Effector memory CD8-positive, alpha-beta T cell (primary cell): ENCODE measurements at places on chromosomes 6 and 20.

DNA sequence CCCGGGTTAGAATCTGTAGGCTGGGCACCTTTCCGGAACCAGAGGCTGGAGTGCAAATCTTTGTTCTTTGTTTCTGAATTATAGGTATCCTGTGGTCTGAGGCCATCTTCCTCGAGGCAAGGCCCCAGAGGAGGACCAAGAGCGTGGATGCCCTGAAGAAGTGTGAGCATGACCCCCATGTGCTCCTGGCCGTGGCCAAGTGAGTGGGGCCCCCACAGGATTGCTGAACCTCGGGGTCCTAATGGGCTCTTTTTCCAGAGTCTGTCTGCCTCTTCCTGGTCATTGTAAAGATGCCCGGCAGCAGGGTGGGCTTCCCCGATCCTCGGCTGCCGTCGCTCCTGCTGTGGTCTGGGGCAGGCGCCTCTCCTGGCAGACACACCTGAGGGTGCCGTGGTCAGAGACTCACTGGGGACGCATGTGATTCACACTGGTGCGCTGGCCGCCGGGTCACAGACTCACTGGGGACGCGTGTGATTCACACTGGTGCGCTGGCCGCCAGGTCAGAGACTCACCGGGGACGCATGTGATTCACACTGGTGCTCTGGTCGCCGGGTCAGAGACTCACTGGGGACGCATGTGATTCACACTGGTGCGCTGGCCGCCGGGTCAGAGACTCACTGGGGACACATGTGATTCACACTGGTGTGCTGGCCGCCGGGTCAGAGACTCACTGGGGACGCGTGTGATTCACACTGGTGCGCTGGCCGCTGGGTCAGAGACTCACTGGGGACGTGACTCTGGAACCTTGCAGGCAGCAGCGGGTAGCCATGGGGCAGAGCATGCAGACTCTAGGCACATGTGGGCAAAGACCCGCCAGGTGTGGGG lies 6.5 kb upstream of the C20orf204 start:
- no peak for DNase-seq

DNA sequence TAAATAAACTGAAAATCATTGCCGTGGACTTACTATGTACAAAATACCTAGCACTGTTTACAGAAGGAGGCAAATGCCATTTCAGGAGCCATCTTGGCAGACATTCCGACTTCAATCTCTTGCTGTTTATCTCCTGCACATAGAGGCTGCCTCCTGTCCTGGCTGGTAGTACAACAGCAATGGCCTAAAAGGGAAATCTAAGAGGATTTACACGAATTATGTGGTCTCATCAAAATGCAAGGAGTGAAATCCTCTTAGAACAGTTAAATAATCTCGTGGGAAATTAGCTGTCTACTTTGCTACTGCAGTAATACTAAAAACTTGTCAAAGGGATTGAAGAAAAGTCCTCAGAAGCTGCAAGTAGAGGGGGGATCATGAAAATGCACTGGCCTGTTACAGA lies 82.2 kb upstream of the SLC2A12 start:
- DNase-seq = no peak

DNA sequence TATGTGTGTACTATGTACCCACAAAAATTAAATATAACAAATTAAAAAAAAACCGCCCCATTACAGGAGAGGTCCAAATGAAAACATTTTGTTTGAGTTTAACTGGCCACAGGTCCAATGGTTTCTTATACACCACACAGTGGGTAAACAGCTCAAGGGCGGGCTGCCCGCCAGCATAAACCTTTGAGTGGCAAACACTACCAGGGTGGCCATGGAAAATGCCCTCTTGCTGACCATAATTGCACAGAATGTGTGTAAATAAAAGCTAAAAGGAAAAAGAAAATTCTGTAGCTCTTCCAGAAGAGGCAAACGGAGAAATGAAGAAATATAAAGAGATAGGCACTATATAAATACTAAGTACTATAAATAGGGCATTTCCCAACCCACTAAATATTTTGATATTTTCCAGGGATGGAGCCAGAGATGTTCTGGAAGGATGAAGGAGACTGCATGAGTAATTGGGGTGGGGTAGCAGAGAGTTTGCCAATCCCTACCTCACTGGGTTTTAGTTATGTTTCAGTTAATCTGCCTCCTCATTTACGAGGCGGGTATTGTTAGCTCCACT lies 1.1 kb upstream of the CDC5L start:
- no peak for DNase-seq

- no peak for DNase-seq
Observed at GRCh38 chr20:14924433-14924832, 587.0 kb upstream of the FLRT3 start.

DNA sequence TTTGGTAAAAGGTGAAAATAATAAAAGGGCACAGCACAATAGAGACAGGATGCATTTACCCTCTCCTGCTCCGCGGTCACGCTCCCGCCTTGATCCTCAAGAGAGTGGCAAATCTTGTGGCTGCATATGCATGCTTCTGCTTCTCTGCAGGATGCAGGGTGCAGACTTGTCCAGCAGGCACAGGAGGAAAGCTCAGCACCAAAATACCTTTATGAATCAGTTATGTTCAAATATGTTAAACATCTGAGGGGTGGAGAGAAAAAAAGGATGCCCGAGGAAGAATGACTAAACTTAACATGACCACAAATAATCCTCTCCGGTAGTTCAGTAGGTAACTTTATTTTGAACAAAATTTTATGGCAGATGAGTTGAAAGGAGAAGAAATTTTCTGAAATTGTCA lies 366.1 kb upstream of the SOX4 start:
- DNase-seq = no peak

GRCh38 chr6:72248621-72249020 lies 362.3 kb downstream of the RIMS1 start:
- DNase-seq = no peak

DNA sequence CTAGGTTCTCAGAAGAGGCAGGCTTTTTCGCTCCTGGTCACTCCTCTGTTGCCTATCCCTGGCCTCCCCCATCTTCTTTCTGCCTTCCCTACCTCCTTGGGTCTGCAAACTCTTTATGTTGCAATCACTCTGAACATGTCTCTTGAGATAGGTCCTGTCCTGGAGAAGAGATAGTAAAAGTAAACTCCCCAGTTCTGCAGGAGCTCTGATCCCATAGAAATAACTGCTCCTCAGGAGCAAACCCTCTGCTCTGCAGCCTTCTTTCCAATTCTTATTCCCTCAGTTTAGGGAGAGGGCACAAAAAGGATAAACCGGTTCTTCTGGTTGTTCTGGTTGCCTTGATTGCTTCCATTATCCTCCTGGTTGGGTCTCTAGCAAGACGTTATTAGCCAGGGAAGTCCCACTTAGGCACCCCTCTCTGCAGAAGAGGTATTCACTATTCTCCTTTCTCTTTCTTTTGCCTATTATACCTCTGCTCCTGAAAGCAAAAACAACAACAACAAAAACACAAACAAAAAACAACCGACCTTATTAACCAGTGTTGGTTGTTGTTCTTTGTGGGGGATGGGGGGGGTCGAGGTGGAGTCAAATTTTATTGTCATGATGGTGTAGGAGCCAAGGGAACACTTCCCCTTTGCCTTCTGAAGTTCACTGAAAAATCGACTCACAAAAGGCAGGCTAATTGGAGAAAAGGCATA lies 973 bp downstream of the TRIM38 start:
- no peak for DNase-seq

DNA sequence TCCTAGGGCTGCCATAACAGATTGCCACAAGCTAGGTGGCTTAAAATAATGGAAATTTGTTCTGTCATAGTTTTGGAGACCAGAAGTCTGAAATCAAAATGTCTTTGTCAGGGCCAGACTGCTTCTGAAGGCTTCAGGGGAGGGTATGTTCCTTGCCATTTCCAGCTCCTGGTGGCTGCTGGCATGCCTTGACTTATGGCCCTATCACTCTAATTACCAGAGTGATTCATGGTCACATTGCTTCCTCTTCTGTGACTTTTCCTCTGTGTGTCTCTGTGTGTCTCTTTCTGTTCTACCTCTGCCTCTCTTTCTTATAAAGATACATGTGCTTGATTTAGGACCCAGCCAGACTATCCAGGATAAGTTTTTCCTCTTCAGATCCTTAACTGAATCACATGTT lies 635.2 kb upstream of the IMPG1 start:
- no peak for DNase-seq
